Retina (tissue), 1 donor: ENCODE measurements at places on chromosomes 6 and 20.

DNA sequence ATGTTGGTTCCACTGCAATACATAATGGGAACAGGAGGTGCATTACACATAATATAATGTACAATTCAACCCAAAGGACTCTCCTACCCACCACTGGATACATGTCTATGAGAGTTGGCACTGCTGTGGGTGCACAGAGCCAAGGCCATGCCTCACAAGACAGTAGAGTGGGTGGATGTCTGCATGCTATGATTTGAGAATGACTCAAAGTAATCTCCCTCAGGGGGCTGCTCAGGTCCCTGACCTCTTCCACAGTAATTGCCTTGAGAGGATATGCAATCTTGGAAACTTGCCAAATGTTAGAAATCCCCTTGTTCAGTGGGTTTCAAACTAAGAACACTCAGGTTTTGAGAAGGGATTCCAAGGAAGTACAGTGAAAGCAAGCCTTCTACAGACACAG is 79.0 kb downstream of the ANKEF1 start:
- DNase-seq, result no peak

GRCh38 chr6:42314571-42315258 is 97.1 kb upstream of the MRPS10 start:
- no peak for DNase-seq

DNA sequence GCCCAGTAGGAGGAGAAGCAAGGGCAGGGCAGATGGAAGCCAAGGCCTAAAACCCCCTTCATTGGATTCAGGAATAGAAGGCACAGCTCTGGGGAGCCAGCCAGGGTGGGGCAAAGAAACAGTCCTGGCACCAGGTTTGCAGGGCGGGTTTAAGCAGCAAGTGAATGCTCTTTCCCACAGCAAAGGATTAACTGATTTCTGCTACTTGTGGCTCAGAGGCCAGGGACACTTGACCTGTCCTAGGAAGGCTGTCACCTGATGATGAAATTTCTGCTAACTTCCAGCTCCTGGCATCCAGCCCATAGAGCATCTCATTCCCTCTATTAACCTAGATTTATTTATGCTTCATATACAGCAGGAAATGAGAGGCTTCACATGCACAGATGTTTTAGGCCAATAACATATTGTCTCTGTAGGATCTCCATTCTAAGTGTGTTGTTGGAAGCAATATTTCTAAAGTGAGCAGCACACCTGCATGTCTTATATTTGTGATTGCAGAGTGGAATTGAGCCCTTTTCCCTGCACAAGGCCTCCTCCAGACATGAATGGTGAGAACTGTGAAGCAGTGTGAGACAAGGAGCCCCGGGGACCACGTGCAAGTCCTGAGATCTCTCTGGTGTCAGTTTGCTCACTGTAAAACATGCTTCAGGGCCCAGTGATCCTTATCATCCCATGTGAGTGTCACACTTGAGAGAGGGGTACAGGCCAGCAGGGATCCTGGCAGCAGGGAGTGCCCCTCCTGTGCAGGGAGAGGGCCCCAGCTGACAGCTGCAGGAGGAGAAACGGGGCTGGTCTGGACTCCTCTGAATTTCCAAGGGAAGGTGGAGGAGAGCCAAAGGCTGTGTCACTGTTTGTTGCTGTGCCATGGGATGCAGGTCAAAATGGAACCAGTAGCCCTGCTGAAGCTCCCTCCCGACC is 41.1 kb upstream of the CST5 start:
- no peak for DNase-seq

DNA sequence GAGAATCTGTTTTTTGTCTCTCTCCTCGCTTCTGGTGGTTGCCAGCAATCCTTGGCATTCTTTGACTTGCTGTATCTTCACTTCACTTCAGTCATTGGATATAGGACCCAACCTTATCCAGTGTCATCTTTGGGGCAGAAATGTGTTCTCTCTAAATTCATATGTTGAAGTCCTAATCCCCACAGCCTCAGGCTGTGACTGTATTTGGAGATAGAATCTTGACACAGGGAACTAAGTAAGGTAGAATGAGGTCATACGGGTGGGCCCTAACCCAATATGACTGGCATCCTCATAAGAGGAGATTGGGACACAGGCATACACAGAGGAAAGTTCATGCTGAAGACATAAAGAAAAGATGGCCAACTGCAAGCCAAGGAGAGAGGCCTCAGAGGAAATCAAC is 51.9 kb upstream of the TPD52L1 start:
- DNase-seq, result no peak

DNA sequence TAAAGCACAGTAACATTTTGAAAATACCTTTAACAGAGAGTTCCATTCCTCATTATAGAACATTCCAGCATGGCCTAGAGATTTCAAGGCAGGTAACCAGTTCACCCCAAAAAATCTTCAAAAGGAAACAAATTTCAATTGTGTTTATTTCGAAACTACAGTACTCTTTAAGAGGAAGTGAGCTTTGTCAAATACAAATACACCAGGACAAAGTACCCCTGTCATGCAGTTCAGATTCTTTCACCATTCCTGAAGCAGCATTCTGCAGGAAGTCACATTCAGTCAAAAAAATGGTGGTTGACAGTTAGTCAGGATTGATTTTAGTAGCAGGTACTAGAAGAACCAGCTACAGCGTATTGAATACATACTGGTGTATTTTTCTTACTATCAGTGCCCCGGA is 89.6 kb upstream of the RIN2 start:
- no peak for DNase-seq

DNA sequence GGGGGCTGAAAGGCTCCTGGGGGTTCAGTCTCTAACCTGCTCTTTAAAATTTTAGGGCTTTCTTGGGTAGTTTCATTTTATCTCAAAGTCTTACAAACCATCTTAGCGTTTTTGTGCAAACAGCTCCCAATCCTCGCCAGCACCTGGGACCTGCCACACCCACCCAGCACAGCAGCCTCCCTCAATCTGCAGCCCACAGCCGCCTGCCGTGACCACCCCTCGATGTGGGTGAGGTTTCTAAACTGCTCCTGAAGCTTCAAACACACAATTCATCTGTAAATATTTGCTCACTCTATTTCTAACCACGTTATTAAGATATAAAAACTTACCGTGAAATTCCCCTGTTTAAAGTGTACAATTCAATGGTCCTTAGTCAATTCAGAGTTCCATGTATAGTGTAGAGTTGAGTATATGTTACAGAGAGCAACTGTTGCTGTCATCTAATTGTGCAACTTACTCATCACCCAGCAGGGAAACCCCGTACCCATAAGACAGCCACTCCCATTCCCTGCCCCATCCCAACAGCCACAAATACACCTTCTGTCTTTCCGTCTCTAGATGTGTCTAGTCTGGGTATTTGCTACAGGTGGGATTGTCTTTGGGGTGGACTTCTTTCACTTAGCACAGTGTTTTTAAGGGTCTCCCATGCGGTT is 381.0 kb downstream of the TAF4 start:
- DNase-seq, result no peak

DNA sequence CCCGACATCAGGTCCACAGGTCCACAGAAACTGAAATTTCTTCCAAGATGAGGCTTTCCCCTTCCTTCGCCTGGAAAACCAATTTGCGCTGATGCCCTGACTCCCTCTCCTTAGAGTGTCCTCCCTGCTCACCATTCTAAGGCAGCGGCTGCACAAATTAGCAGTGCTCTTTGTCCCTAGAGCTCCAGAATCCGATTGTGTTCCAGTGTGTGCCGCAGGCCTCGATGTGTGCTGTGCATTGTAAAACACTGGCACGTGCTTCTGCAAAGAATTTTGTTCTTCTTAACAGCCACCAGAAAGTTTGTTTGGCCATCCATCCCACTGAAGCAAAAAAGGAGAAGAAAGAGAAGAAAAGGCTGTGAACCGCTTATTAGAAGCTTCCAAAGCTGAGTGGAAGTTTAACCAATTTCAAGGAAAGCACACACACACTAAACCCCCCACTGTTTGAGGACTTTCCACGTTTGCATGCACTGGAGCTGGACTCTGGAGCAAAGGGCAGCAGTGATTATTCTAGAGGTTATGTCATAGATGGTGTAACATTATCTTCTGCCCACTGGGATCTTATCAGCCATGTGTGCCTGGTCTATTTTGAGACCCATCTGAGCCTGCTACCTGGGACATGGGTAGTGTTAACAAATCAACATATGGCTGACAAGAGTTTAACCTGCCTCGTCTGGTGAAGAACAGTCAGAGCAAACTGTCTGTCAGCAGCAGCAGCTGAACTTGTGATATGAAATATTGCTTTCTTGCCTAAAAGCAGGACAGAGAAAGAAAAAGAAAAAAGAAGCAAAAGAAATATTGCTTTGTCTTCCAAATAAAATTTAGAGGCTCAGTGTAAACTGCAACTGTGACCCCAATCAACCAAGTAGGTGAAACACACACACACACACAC is 64.9 kb upstream of the RREB1 start:
- peak; percentile 54 for DNase-seq

DNA sequence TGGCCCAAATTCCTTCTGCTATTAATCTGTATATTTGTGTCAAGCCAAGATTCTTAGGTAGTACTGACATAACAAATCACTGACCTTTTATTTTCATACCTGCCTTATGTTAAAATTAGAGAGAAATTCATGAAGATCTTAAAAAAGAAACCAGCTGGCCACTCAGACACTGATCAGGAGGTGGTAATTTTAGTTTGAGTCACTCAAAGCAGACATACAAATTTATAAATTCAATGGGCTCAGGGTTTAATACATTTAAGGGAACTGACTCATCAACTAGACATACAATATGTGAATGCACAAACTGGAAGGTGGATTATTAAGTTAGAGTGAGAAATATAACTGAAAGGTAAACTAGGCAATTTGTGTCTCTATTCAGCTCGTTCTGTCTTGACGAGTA is 711.9 kb upstream of the EYS start:
- DNase-seq, result no peak

DNA sequence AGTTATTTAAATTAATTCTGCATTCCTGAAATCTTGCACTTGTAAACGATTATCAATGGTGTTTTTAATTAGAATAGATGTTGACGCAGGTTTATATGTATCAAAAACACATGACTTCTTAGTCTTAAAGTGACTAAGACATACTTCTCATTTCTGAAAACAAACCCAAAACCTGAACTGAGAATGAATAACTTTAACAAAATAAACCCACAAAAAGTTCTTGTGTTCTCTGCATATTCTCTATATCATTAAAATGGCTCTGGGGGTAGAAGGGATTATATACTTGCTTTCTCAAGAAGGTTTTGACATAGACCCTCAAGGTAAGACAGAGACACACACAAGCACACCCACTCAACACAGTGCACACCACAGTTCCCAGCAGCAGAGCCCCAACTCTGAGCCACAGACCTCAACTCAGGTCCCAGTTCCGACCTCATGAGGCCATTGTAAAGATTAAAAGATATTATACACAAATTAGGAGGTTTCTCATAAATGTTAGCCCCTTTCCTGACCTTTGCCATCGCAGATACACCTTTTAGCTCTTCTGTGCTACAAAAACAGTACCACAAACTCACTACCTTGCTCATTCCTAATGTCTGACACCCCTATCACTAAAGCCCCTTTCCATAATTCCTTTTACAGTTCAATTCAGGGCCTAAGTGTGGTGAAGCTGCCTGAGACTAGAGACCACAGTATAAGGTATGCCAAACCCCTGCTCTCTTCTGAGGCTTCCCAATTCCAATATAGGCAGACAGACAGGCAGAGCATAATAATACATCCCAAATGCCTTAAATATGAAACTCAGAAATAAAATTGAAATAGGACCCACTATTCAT is 267.8 kb downstream of the PTPRK start:
- DNase-seq, result no peak

GRCh38 chr20:63963348-63963741 is 6.4 kb downstream of the ZNF512B start:
- DNase-seq, result no peak

GRCh38 chr6:79571030-79571367 is 33.8 kb upstream of the LCA5 start:
- no peak for DNase-seq

- DNase-seq, result no peak
Observed at GRCh38 chr20:10004900-10005299, 29.9 kb upstream of the ANKEF1 start.

DNA sequence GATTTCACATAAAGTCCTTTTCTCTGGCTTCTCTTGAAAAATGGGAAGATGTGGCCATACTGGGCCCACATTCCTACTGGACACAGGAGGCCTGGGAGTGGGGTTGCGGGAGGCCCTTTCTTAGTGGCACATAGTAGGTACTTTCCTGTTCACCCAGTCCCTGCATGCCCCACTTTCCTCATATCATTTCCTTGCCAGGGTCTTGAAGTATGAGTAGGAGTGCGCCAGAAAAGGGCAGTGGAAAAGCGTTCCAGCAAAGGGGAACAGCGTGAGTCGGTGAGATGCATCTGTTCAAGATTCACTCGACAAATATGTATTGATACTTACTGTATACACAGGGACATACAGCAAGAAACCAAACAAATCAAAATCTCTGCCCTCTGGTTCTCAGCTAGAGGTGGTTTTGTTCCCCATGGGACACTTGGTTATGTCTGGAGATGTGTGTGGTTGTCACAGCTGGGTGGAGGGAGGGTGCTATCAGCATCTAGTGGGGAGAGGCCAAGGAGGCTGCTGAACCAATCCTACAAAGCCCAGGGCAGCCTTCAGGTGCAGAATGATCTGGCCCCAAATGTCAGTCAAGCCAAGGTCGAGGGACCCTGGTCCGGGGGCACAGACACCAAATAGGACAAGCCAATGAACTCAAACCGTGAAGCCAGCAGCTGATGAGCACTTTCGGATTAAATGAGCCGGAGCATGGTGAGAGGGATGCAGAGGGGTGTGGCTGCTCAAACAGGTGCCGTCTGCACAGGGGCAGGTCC is 151.4 kb downstream of the CEBPB start:
- no peak for DNase-seq

DNA sequence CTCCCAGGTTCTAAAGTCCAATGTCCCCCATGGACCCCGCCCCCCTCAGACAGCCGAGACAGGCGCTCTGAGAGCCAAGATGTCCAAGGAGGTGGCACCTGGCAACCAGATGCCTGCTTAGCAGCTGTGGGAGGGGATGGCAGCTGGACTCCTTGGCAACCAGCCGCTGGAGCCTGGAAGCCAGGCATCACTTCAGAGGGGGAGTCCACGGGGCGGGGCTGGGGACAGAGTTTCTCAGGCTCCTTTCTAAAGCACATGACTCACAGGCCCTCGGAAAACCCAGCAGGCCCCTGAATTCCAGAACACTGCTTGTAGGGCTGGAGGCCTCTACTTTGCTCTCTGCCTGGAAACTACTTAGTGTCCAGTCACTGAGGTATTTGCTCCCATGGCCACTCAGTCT is 51.5 kb downstream of the PREX1 start:
- no peak for DNase-seq

GRCh38 chr20:59600472-59600871 is 3.9 kb upstream of the PHACTR3 start:
- DNase-seq, result no peak
